ENCODE measurements at places on chromosomes 11 and 22.

DNA sequence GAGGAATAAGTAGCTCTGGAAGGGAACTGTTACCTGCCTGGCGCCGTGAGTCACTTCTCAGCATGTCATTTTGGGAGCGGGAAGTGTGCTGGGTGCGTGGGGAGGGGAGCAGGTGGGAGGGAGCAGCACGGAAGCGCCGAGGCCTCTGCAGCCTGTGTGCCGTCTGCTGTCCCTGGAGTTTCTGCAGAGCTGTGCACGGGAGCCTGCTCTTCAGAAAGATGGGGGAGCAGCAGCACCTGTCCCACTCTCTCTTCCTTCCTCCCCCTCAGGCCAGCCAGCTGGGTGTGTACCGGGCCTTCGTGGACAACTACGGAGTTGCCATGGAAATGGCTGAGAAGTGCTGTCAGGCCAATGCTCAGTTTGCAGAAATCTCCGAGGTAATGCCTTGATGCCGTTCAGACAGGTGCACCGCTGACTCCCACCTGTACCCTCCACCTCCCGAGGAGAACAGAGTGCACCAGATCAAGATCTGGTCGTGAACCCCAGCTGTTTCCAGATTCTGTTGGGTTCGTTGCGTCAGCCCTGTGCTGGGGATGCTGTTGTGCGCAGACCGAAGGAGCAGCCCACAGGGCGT, 87.9 kb downstream of the BCR start:
- no peak for DNase-seq

DNA sequence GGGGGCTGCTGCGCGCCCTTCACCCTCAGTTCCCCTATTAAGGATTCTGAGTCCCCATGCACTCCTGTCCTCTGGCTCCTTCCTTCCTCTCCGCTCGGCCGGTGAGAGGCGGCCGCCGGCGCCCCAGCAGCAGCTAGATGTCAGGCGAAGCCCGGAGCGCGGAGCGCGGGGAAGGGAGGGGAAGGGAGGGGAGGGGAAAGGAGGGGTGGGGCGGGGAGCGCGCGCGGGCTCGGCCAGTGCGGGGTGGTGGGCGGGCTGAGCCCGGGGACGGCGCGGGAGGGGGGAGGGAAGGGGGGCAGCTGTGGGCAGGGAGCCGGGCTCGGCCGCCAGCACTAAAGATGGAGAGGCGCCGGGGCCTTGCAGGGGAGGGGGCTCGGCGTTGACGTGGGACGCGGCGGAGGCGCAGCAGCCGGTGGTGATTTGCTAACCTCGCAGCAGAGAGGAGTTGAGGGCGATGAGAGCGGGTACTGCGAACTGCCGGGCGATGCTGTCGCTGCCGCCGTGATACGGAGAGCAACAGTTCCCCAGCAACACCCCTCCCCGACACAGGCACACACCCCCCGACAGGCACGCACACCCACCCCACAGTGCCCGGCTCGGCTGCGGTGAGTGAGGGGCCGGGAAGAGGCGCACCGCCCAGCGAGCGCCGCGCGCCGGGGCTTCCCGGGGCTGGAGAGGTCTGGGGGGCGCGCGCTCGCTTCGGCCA, at the start of gene ZBTB16:
Gene ZBTB16 (plus strand): TSS at position 434 of the 706 bp plus-strand sequence. CDS start 3,590 bp downstream, outside the sequence.
- DNase-seq, result no peak

DNA sequence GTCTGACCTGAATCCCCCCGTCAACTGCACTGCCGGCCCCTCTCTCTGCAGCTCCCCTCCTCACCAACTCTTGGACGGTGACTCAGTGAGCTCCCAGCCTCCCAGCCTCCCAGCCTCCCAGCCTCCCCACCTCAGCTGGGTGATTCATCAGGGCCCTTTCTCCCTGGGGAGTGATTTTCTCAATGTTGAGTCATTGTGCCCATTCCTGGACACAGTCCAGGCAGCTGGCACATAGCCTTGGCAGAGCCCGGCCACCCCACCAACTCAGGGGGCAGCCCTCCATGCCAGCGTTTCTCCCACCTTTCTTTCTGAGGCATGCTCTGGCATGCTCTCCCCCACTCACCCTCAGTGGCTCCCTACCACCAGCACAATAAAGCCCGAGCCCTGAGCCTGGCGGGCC, 30.7 kb downstream of the PDE2A start:
- DNase-seq, result peak; percentile 16

DNA sequence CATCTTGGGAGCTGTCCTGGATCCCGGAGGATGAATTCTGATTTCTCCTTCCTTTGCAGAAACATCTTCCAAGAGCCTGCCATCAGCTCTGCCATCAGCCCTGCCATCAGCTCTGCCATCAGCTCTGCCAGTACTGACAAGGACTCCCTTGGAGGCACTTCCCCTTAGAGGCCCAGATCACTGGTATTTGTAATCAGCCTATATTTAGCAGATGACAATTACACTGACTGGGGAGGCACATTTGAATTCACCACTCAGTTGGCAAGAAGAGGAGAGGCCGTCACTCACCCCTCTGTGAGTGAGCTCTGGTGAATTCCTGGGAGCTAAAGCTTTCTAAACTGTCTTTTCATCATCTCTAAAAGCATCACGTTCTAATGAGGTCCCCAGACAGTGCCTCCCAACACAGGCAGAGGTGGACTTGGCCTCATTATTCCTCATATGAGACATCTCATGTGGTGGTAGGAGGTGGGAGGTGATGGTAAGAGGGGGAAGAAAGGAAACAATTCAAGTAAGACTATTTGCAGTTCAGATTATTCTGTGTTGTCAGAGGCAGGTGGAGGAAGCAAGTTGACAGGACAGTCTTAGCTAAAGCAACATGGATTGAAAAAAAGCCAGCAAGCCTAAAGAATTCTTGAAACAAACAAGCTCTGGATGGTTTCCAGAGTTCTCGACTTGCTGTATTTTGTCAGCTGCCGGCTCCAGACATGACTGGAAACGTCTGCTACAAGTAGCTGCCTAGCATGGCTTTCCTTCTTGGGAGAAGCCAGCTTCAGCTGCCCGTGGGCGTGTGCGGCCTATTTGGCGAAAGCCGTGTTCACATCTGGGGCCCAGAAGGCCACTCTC, 771.7 kb downstream of the TBC1D22A start:
- no peak for DNase-seq

- DNase-seq, result no peak
These were observed 1.4 kb upstream of the ARVCF start for GRCh38 chr22:20018001-20018400.

GRCh38 chr22:42862045-42862734, 5.1 kb upstream of the ARFGAP3 start:
- no peak for DNase-seq

GRCh38 chr22:37313376-37314314, 31.3 kb downstream of the CYTH4 start:
- no peak for DNase-seq

DNA sequence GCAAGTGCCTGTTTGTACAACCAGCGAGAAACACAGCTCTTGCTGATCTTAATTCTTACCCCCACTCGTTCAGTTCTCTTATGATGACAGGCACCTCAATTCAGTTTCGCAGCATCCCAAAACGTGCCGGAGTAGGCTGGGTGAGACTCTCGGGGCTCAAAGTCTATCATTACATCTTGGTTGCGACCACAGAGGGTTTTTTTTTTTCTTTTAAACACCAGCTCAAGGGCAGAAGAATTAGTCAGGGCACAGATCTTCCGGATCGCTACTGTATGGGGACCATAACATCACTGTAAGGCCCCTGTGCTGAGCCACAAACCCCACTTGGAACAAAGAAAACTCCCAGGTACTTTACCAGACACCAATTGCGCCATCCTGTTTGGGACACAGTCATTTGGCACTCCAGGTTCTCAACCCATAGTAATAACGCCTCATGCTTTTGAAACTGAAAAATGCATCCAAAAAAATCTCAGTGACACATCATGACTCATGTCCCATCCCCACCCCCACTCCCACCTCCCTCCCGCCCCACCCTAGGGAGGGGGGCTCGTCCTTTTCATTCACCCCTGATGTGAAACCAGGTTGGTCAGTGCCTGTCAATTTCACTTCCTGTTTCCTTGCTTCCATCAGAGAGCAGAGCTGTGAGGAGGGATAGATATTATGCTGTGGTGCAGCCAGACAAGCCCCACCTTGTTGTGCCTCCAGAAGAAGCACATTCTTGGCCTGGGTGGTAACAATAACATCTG, 41.0 kb upstream of the CD5 start:
- DNase-seq, result peak; percentile 9

DNA sequence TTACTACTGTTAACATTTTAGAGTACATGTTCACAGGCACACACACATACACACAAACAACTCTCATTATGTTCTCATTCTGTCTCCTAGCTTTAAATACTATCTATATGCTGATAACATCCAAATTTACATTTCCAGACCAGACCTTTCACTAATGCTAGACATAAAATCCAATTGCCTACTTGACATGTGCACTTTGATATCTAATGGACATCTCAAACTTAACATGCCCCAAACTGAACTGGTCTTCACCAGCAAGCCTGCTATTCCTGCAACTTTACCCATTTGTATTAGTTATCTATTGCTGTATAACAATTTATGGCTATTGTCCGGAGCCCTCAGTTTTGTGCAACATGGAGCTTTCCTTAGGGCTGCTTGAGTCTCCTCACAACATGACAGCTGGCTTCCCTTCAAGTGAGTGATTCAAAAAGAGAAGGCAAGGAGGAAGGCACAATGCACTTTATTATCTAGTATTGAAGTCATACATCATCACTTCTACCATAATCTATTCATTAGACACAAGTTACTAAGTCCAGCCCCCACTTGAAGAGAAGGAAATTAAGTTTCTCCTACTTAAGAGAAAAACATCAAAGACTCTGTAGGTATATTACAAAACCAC, 3.0 kb downstream of the SLC36A4 start:
- DNase-seq, result no peak

DNA sequence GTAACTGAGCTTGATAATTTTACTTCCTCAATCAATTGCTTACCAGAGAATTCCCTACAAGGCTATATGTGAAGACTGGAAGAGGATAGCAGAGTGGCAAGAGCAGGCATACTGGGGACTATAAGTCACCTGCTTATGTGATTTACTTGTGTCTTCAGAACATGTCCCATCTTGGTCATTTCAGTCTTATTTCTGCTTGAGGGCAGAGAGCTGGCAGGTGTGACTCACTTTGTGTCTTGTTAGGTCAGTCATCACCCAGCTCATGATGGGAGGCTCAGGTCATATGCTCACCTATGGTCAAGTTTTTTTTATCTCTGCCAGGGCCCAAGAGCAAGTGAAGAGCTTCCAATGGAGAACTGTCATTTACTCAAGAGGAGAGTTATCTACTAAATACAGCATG, 6.2 kb downstream of the SRSF8 start:
- no peak for DNase-seq

DNA sequence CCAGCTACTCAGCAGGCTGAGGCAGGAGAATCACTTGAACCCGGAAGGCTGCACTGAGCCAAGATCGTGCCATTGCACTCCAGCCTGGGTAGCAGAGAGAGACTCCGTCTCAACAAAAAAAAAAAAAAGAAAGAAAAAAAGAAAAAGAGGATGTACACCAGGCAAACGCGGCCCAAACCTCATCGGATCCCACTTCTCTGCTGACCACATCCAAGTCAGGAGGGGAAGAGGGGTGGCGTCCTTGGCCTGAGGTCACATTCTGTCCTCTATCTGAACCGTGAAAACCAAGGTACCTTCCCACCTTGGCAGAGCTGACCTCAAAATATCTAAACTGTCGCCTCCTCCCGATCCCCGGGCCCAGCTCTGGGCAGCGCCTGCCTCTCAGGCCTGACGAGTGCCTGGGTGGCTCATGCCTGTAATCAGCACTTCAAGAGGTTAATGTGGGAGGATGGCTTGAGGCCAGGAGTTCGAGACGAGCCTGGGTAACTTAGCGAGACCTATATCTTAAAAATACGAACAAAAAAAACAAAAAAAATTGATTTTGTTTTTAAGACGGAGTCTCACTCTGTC, 25.1 kb downstream of the RGL4 start:
- DNase-seq, result no peak

DNA sequence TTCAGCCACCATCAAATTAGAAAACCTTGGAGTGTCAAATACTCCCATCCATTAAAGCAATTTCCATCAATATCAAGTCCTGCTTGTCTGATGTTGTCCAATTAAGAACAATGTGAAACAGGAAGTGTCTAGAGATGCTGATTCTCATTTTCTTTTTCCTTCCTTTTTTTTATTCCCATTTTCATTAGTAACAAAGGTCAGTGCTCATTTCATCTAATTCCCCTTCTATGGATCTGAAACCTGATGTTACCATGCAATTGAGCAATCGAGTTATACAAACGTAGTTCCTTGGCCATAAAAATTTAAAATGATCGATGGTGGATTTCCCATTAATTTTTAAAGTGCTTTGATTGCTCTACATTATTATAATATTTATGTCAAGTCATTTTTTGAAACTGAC, 330.6 kb upstream of the ZC3H12C start:
- DNase-seq, result no peak

- no peak for DNase-seq
These were observed 149.4 kb upstream of the NCAM1 start for GRCh38 chr11:112811783-112812182.

GRCh38 chr11:74506823-74507222, 13.3 kb upstream of the LIPT2 start:
- no peak for DNase-seq

GRCh38 chr22:44797181-44797725, 44.9 kb downstream of the ARHGAP8 start:
- no peak for DNase-seq

- no peak for DNase-seq
These were observed 276.7 kb upstream of the API5 start for GRCh38 chr11:43035086-43035485.

DNA sequence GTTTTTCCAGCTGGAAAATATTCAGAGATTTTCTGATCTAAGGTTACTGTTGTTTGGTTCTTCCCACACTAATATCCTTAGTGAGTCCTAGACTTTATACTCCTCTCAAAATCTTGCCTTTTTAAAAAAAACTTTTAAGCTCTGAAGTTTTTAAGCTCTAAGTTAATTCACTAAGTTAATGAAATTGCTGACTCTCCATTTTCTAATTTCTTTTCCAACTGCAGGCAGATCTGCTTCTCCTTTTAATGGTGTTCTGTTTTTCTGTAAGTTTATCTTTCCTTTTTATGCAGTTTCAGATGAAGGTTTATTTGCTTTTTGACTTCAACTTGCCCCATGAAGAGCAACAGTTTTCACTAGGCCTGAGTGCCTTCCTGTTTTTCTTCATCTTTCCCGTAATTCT, 125.8 kb upstream of the ARHGAP42 start:
- DNase-seq, result no peak

- no peak for DNase-seq
These were observed 14.5 kb upstream of the GAB2 start for GRCh38 chr11:78432058-78432515.
